Lung (tissue), 17 donors: ENCODE measurements at places on chromosomes 1 and 21. TPM values are rescaled to one million over a fixed set of nuclear protein-coding genes. Genes with fewer than 3 reads are reported as not detected.

DNA sequence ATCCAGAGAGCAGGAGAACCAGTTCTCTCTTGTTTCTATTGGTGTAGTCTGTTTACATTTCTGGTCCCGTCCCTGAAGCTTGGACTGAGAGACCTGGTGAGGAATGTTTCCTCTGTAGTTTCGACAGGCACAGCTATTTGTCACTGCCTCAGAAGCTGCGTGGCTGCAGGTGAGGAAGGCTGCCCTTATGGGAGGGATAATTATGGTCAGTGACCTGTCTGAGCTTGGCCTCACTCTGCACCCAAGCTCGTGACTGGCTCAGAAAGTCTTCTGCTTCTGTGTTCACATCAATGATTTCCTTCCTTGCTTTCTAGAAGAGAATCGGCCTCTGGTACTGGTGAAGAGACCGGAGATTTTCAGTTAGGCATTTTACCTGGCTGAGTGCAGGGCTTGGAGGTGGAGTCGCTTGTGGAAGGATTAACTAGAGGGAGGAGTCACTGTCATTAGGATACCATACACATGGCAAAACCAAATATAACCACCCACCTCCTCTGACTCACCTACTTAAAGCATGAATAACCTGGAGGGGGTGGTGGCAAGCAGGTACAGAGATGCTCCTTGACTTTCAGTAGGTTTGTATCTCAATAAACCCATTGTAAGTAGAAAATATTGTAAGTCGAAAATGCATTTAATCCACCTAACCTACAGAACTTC, 19.9 kb upstream of the WDR26 start:
- DNase-seq = peak; percentile 56

The ASTN1 gene
- 0.06 TPM for polyA plus RNA-seq

GRCh38 chr1:18320051-18320450, 160.7 kb upstream of the KLHDC7A start:
- no peak for DNase-seq

The TLCD4 gene
- polyA plus RNA-seq = 1.5 TPM

The PTPN7 gene
- polyA plus RNA-seq = 2.9 TPM
